ENCODE measurements at places on chromosomes 2 and 18. TPM values are rescaled to one million over a fixed set of nuclear protein-coding genes. Genes with fewer than 3 reads are reported as not detected.

Gene DSEL
- 1.4 TPM for polyA plus RNA-seq

DNA sequence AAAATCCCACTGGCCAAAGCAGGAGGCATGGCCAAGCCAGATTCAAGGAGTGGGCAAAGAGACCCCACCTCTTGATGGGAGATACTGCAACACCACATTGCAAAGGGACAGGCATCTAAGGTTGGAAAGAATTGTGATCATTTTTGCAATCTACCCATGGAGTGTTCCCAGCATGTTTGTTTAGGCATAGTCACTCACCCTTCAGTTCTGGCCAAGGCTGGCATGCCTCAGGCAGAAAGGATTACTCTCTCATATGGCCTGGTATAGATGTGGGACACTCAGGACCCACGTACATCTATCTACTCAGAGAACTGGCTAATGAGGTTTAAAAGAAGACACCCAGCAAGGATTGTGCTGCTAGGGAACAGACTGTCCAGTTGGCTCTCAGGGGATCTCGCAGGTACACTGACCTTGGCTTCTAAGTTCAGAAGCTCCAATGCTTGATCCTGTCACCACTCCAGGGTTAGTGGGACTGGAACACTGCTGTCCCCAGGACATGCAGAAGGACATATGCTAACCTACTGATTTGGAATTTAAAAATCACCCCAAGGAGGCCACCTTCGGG lies 183.7 kb downstream of the KLHL29 start:
- no peak overlapping the region for H3K27ac ChIP-seq
- no peak for DNase-seq
- no peaks in the 10 kb centered on the region for H3K36me3 ChIP-seq
- no peak overlapping the region for H3K4me3 ChIP-seq
- H3K27me3 ChIP-seq = no peaks in the 10 kb centered on the region

DNA sequence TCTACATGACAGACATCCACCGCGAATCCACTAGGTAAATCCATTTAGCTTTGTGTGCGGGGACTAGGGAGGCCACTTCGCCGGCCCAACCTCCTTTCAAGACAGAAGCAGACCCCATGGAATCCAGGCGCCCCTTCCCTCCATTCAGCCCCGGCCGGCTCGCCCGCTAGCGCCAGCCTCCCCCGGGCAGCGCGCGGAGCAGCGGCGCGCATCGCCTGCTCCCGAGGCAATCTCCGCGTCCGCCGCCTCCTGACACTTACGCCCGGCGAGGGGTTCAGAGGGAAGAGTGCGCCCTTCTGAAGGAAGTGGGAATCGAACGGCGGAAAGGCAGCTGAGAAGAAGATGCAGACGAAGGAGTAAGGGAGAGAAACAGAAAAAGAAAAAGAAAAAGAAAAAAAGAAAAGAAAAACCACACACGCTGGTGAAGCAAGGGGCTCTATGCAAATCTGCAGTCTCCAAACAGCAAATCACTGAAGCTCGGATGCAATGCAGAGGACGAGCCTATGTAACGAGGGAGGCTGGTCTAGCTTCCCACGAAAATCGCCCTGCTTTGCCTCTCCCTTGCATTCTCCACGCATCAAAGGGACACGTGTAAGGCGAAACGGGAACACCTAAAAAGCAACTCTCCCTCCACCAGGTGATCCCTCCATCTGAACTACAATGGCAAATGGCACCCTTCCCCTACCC lies 684.4 kb downstream of the NRXN1 start:
- H3K36me3 ChIP-seq = no peaks in the 10 kb centered on the region
- no peaks in the 10 kb centered on the region for H3K4me1 ChIP-seq
- H3K4me3 ChIP-seq = no peak overlapping the region
- peaks cover 4% of the 10 kb centered on the region for H3K27me3 ChIP-seq

DNA sequence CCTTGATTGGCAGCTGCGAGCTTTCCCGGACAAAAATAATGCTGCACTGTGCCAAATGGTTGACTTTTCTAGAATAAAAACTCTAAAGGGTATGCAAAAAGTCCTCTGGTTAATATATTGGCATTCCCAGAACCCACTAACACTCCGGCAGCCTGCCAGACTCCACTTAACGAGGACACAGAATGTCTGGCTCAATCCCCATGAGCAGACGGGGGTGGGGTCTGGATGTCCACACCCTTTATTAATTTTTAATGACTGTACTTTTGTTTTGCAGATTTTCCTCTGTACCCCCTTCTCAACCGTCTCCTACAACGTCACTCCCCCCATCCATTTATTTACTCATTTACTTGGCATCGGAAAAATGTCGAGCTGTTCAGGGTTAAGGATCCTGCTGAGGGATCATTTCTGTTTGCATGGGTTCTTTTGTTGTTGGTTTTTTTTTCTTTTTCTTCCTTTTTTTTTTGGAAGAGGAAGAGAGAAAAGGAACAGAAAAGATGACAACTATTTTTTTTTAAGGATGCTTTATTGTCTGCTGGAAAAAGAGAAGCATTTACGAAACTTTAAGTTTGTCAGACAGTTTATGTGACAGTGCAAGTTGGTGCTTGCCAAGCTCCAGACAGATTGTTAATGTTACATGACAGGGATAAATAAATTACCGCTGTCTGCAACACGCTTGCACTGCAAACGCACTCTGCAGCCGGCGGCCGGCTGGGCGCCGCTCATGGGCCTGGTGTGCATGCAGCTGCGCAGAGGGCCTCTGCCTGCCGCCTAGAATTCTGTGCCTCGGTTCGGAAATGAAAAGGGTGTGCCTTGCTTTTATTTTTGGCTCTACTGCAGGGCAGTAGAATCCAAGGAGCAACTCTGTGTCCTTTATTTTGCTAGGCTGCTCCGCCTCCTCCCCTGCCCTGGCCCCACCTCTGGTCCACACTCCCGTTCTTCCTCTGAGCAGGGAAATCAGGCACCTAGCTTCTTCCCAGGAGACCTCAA lies 3.6 kb downstream of the LDLRAD4 start:
- H3K4me3 ChIP-seq = no peak overlapping the region
- peaks cover 20% of the 10 kb centered on the region for H3K4me1 ChIP-seq
- DNase-seq = peak; percentile 99
- peak overlapping the region; percentile 51 for H3K27ac ChIP-seq
- no peaks in the 10 kb centered on the region for H3K36me3 ChIP-seq

GRCh38 chr2:150812664-150813367 lies 325.3 kb upstream of the RND3 start:
- no peaks in the 10 kb centered on the region for H3K27me3 ChIP-seq
- no peak overlapping the region for H3K4me3 ChIP-seq
- H3K27ac ChIP-seq = no peak overlapping the region
- no peaks in the 10 kb centered on the region for H3K4me1 ChIP-seq
